ENCODE measurements at places on chromosomes 1 and 21.

- H3K4me1 ChIP-seq = peaks cover 5% of the 10 kb centered on the region
- no peak overlapping the region for H3K27ac ChIP-seq
- no peak overlapping the region for H3K4me3 ChIP-seq
- H3K36me3 ChIP-seq = no peaks in the 10 kb centered on the region
Observed at GRCh38 chr1:230548997-230549396, 93.3 kb upstream of the COG2 start.

DNA sequence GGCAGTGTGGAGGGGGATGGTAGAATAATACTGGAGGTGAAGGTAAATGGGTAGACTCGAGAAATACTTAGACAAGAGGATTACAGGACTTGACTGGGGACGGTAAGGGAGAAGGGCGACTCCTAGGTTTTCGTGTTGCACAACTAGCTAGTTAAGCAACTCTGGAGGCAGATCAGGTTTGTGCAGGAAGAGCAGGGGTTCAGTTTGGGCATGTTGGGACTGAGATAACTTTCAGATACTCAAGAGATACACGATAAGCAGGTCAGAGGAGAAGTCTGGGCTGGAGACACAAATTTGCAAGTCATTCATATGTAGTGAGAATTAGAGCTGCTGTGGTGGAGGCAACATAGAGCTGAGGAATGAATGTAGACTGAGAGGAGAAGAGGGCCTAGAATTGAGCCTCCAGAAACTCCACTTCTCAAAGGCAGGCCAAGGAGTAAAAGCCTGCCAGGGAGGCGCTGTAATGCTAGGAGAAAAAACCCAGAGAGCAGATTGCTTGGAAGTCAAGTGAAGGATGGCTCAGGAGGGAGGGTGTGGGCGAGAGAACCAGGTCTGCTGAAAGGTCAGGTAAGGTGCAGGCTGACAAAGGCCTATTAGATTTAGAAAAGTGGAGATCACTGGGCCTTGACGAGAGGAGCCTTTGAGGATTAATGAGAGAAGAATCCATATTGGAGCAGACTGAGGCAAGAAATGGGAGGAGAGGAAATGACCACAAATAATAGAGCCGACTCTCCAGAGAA lies 20.8 kb downstream of the MAB21L3 start:
- no peak overlapping the region for H3K27ac ChIP-seq
- no peak overlapping the region for H3K4me3 ChIP-seq
- H3K27me3 ChIP-seq = peaks cover 17% of the 10 kb centered on the region
- DNase-seq = no peak
- H3K4me1 ChIP-seq = peaks cover 12% of the 10 kb centered on the region

DNA sequence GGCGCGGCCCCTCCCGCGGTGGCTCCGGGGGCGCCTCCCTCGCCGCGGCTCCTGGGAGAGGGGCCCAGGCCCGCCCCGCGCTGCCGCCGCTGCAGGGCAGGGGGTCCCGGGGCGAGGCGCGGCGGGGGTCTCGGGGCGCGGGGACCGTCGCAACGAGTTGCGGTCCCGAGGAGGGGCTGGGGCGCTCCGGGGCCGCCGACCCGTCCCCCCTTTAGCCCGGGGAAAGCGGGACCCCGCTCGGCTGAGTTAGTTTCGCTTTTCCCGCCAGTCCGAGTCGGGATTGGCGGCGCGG lies 493 bp downstream of the SPSB1 start:
- peaks cover 9% of the 10 kb centered on the region for H3K36me3 ChIP-seq
- H3K27ac ChIP-seq = no peak overlapping the region
- no peak for DNase-seq
- no peak overlapping the region for H3K4me3 ChIP-seq

GRCh38 chr1:45032837-45033236 lies 20.8 kb downstream of the UROD start:
- DNase-seq = no peak
- H3K27me3 ChIP-seq = peaks cover 2% of the 10 kb centered on the region
- H3K36me3 ChIP-seq = no peaks in the 10 kb centered on the region

DNA sequence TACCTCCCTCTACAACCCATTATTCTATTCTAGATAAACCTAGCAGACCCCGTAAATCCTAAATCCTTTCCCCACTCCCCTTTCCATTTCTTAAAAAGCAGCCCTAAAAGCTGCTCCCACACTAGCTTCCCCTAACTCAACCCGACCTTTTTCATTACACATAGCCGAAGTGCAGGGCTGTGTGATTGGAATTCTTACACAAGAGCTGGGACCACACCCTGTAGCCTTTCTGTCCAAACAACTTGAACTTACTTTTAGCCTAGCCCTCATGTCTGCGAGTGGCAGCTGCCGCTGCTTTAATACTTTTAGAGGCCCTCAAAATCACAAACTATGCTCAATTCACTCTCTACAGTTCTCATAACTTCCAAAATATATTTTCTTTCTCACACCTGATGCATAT lies 19.6 kb upstream of the PDPN start:
- H3K4me1 ChIP-seq = no peaks in the 10 kb centered on the region
- no peak overlapping the region for H3K4me3 ChIP-seq
- H3K36me3 ChIP-seq = no peaks in the 10 kb centered on the region
- DNase-seq = no peak
- H3K27me3 ChIP-seq = no peaks in the 10 kb centered on the region

GRCh38 chr1:76627901-76628300 lies 239.4 kb upstream of the ST6GALNAC5 start:
- H3K27me3 ChIP-seq = no peaks in the 10 kb centered on the region
- H3K4me1 ChIP-seq = no peaks in the 10 kb centered on the region
- no peak overlapping the region for H3K4me3 ChIP-seq
- no peak overlapping the region for H3K27ac ChIP-seq
- no peaks in the 10 kb centered on the region for H3K36me3 ChIP-seq

DNA sequence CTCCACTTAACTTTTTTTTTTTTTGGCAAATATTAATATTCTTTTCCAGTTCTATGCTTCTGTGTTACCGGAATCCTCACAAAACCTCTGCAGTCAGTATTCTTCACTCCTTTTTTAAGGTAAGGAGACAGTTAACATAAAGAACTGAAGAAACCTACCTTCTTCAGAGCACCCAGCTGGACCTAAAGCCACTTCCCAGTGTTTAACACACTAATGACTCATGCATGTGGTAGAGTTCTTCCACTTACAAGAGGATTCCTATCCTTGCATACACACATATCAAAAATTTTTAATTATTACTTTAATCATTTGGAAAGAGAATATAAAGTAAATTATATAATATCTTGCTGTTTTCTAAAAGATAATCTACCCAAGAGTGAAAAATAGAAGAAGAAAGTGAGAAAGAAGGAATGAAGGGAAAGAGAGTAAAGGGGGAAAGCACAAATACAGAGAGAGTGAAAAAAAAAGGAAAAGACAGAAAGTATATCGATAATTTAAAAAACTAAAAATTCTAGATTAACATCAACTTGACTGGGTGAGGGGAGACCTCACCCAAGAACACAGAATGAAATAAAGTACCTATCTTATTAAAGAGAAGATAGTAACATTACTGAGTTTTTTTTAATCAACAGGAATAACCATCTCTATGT lies 54.9 kb downstream of the ENAH start:
- no peaks in the 10 kb centered on the region for H3K36me3 ChIP-seq
- no peak for DNase-seq
- peaks cover 14% of the 10 kb centered on the region for H3K27me3 ChIP-seq

DNA sequence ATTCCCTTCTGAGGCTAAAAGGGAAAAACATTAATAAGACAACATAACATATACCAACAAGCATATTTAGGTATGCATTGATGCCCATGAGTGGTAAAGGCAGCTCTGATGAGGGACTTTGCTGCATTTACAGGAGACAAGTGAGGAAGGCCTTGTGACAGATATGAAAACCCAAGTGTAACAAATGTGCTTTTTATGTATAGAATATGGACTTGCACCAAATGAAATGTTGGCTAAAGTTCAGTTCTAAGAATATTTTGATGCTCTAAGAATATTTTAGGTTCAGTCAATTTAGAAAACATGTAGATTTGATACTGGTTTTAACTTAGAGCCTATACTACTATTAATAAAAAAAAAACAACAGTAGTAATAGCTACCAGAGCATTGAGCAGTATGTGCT lies 424.7 kb downstream of the LMO4 start:
- peaks cover 6% of the 10 kb centered on the region for H3K27me3 ChIP-seq
- DNase-seq = no peak
- no peak overlapping the region for H3K4me3 ChIP-seq
- no peaks in the 10 kb centered on the region for H3K36me3 ChIP-seq
- H3K27ac ChIP-seq = no peak overlapping the region

DNA sequence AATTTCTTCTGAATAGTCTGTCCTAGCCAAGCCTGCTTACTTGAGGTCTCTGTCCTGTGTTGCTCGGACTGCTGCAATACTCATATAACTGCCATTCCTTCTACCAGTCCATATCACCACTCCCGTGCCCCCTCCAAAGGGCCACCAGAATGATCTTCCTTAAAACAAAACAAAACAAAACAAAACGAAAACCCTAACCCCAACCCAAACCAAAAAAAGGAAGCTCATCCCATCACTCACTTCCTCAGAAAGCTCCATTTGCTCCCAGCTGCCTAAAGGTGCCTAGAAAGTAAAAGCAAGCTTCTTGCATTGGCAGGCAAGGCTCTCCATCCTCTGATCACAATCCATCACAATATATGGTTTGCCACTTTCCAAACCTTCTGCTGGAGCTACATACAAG lies 20.3 kb downstream of the USP24 start:
- no peak overlapping the region for H3K27ac ChIP-seq
- no peak for DNase-seq
- no peak overlapping the region for H3K4me3 ChIP-seq
- H3K27me3 ChIP-seq = no peaks in the 10 kb centered on the region

GRCh38 chr1:184545601-184546000 lies 158.8 kb downstream of the C1orf21 start:
- H3K4me3 ChIP-seq = no peak overlapping the region
- no peaks in the 10 kb centered on the region for H3K4me1 ChIP-seq
- DNase-seq = no peak
- peaks cover 4% of the 10 kb centered on the region for H3K27me3 ChIP-seq
- H3K36me3 ChIP-seq = no peaks in the 10 kb centered on the region

- H3K36me3 ChIP-seq = peaks cover 24% of the 10 kb centered on the region
- no peak overlapping the region for H3K4me3 ChIP-seq
- H3K27me3 ChIP-seq = peaks cover 2% of the 10 kb centered on the region
- no peak for DNase-seq
Observed at GRCh38 chr1:93374334-93375106, 28.8 kb downstream of the DR1 start.

- peaks cover 6% of the 10 kb centered on the region for H3K4me1 ChIP-seq
- no peak overlapping the region for H3K4me3 ChIP-seq
- no peak for DNase-seq
- no peaks in the 10 kb centered on the region for H3K36me3 ChIP-seq
Observed at GRCh38 chr1:157089789-157090188, 9.8 kb downstream of the ETV3L start.

DNA sequence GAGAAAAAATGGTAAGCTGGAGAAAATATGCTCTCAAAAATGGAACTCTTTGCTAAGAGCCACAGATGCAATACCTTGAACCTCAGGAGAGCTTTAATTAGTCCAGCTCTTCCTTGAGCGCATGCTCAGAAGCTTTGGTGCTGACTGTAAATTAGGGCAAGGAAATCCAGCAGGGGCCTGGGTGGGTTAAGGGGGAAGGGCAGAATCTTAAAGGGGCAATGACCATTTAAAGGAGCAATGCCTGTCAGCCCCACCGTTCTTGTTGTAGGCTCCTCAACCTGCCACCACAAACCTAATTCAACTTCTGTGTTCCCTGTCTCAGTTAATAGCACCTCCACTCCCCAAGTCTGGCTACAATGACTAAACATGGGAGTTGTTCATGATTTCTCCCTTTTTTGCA lies 6.8 kb upstream of the SLC22A15 start:
- H3K4me3 ChIP-seq = no peak overlapping the region
- no peak for DNase-seq
- no peak overlapping the region for H3K27ac ChIP-seq
- peaks cover 34% of the 10 kb centered on the region for H3K27me3 ChIP-seq

DNA sequence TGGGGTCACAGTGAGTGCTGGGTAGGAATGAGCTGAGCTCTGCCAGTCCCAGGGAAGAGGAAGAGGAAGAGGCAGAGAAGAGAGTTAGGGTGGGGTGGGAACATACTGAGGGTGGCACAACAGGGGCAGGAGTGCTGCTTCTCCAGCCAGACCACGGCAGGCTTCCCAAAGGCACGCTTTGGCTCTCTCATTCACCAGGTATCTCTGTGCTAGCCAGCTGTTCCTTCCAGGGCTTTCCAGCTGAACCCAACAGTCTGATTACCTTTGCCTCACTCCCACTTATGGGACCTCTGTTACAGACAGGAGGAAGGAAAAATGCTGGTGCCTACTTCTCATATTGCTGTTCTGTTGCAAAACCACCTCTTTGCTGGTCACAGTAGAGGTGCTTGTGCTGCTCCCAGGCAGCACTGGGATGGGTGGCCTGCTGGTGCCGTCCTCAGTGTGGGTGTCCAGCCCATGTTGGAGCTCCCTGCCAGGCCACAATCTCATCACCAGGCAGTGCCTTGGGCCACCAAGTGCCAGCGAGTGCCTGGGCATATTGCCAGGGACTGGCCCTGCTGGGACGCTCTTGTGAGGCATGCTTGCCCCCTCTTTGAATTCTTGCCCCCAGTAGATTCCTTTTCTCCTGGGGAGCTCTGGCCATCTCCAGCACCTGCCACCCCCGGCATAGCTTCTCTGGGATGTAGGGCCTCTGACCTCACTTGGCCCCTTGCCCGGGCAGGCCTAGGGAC lies 2.1 kb downstream of the ADORA1 start:
- H3K4me1 ChIP-seq = peaks cover 7% of the 10 kb centered on the region
- peaks cover 30% of the 10 kb centered on the region for H3K27me3 ChIP-seq
- H3K36me3 ChIP-seq = no peaks in the 10 kb centered on the region
- no peak for DNase-seq
- no peak overlapping the region for H3K4me3 ChIP-seq

DNA sequence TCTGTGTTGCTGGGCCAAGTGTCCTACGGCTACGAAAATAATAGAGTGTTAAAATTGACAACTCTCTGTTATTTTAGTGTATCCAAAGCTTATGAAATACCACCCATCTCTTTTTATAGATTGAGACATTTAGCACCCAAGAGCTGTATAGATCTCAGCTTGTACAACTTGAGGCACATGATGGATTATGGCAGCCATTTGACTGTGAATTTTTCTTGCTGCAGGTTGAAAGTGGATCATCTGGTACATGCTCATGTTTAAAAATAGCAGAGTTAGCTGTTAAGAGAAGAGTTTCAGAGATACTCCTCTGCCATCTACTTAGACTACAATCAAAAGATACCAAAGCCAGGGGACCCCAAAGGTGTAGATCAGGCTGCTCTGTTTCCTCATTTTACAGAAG lies 49.3 kb upstream of the FAM3B start:
- no peak overlapping the region for H3K27ac ChIP-seq
- DNase-seq = no peak
- no peaks in the 10 kb centered on the region for H3K4me1 ChIP-seq
- peaks cover under 1% of the 10 kb centered on the region for H3K36me3 ChIP-seq

- peaks cover 4% of the 10 kb centered on the region for H3K27me3 ChIP-seq
- no peaks in the 10 kb centered on the region for H3K36me3 ChIP-seq
- DNase-seq = no peak
- no peaks in the 10 kb centered on the region for H3K4me1 ChIP-seq
- no peak overlapping the region for H3K4me3 ChIP-seq
Observed at GRCh38 chr1:17527036-17527914, 12.2 kb upstream of the ARHGEF10L start.

- no peak for DNase-seq
- H3K27me3 ChIP-seq = peaks cover 9% of the 10 kb centered on the region
- H3K4me1 ChIP-seq = no peaks in the 10 kb centered on the region
Observed at GRCh38 chr1:201637282-201638079, 98.6 kb downstream of the NAV1 start.

GRCh38 chr1:29712801-29713200 lies 476.5 kb downstream of the PTPRU start:
- peaks cover 67% of the 10 kb centered on the region for H3K4me1 ChIP-seq
- no peaks in the 10 kb centered on the region for H3K27me3 ChIP-seq
- no peak overlapping the region for H3K4me3 ChIP-seq
- H3K36me3 ChIP-seq = peaks cover 4% of the 10 kb centered on the region
- DNase-seq = no peak

Data from activated T-helper 1 cell treated with anti-CD3 and anti-CD28 coated beads, Interleukin-12 subunit alpha, Interleukin-12 subunit beta, Interleukin-2, Interleukin-4 antibody, amounts not matched to agents 30 ng/mL and 10 ng/mL and 1 ng/mL, durations not matched to agents 14 hours and 24 hours and 36 hours (primary cell).